ENCODE measurements at places on chromosomes 16 and 17.
A peak's percentile ranks its signal among the peaks of the same experiment; 100 is the strongest.

DNA sequence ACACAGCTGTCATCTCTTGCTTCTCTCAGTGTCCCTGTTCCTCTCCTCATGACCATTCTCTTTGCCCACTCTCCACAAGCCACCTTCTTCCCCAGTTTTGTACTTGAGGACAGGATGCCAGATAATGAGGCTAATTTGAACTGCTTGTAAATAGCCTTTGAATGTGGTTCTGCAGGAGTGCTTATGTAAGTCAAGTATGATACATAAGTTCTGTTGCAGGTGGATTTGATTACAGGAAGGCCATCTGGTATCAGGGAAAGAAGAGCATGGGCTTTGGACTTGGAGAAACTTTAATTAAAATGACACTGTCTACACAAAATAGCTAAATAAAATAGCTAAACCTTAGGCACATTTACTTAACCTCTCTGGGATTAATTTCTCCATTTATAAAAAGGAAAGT is 120.2 kb upstream of the HLF start:
- DNase-seq: peak; percentile 1

GRCh38 chr17:5635949-5636348 is 51.6 kb upstream of the NLRP1 start:
- no peak for DNase-seq

GRCh38 chr17:21313320-21313719 is 28.8 kb downstream of the MAP2K3 start:
- DNase-seq: no peak

DNA sequence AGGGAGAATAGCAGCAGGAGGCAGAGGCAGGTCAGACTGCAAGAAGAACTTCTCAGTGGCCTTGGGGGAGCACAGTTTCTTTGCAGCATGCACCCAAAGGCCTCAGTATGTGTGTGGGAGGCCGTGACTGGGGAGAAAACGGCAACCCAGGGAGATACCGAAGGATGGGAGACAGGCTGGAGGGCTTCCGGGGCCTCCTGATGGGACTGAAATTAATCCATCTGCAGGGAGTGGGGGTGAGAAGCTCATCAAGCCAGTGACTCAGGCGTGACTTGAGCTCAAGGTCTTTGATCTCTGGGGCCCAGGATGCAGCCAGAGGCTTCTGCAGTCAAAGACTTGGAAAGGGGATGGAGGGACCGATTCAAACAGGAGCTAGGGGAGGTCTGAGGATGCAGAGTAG is 5.1 kb upstream of the C17orf113 start:
- DNase-seq: no peak

GRCh38 chr17:1474402-1475189 is 17.9 kb downstream of the MYO1C start:
- DNase-seq: no peak

DNA sequence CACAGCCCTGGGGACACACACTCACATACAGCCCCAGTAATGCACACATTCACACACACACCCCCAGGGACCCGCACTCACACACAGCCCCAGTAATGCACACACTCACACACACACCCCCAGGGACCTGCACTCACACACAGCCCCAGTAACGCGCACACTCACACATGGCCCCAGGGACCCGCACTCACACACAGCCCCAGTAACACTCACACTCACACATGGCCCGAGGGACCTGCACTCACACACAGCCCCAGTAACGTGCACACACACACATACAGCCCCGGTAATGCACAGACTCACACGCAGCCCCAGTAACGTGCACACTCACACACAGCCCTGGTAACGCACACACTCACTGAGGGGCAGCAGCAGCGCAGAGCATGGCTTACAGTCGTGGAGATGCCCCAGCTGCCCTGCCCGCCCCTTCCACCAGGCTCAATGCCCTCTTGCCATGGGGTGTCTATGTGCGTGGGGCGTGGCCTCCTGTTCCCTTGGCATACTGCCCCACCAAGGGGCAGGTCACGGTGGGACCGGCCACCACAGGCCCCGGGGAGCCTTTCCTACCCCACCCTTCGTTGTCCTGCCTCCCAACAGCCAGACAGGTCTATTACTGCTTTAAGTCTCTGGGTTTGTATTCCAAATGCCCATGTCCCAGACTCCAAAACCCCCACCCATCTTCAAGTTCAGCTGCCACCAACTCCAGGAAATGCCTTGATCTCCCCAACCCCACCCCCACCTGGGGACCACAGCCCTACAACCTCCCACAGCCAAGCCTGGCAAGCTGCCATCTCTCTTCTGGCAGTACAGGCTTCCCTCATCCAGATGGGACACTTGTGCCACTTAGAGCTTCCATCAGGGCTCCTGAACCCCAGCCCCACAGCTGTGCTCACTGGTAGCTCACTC is 2.7 kb downstream of the CCDC102A start:
- no peak for DNase-seq

GRCh38 chr16:56350491-56351405 is 74.6 kb downstream of the AMFR start:
- DNase-seq: no peak

GRCh38 chr17:72063262-72063661 is 57.6 kb upstream of the SOX9 start:
- no peak for DNase-seq
